Frontal cortex (tissue), 4 donors: ENCODE measurements at places on chromosomes 3 and 15. TPM values are rescaled to one million over a fixed set of nuclear protein-coding genes. Genes with fewer than 3 reads are reported as not detected.

CYP1A2 gene
- total RNA-seq: not detected

ADAMTS9 gene
- 24.1 TPM for total RNA-seq

PRR23B gene
- total RNA-seq: not detected

CACNA1D gene
- 21.6 TPM for total RNA-seq

NEDD4 gene
- total RNA-seq: 5.7 TPM

TP63 gene
- 0.41 TPM for total RNA-seq

ZSCAN2 gene
- 34.2 TPM for total RNA-seq

PLCB2 gene
- 4.1 TPM for total RNA-seq

ASB14 gene
- total RNA-seq: under 0.01 TPM

NMD3 gene
- 72.6 TPM for total RNA-seq

ERC2 gene
- 77.9 TPM for total RNA-seq

LYZL4 gene
- total RNA-seq: not detected

SIDT1 gene
- 8.2 TPM for total RNA-seq
